ENCODE measurements at places on chromosomes 3 and 15. TPM values are rescaled to one million over a fixed set of nuclear protein-coding genes. Genes with fewer than 3 reads are reported as not detected.
A peak's percentile ranks its signal among the peaks of the same experiment; 100 is the strongest.

- DNase-seq: peak; percentile 67
Measured at GRCh38 chr3:59313365-59313764, 263.5 kb upstream of the CFAP20DC start.

GRCh38 chr3:192063570-192063969 is 602.6 kb downstream of the PYDC2 start:
- DNase-seq: peak; percentile 87

GRCh38 chr15:86259589-86259988 is 179.9 kb downstream of the AGBL1 start:
- no peak for DNase-seq

- no peak for DNase-seq
Measured at GRCh38 chr3:101838691-101839090, 10.6 kb upstream of the NFKBIZ start.

DNA sequence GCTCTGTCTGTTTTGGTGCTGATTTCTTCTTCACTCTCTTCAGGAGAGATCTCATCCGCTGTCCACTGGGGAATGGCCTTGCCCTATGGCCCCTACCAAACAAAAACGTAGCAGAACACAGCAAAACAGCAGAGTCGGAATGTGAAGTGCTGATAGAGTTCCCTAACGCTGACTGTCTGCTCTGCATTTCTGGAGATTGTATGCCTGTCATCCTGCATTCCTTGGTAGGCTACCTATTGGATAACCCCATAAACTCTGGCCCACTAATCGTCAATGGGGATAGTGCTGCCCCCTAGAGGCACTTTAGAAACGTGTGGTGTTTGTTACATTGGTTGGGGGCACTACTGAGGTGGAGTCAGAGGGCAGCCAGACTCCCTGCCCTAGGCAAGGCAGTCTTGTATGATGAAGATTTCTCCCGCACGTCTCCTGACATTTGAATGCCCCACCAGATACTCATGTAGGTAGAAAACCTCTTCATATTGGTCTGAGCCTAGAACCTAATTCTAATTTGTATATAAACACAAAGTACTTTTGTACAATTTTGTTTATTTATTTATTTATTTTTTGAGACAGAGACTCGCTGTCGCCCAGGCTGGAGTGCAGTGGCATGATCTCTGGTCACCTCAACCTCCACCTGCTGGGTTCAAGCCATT is 15.6 kb upstream of the MAGEF1 start:
- DNase-seq: peak; percentile 75

The PLSCR1 gene
- 66.6 TPM for total RNA-seq

Data from RPMI7951 (cell line).